COLO829 (cell line): ENCODE measurements at places on chromosomes 1 and 21.

- no peak for DNase-seq
These were observed 21.8 kb downstream of the RXRG start for GRCh38 chr1:165423136-165423535.

DNA sequence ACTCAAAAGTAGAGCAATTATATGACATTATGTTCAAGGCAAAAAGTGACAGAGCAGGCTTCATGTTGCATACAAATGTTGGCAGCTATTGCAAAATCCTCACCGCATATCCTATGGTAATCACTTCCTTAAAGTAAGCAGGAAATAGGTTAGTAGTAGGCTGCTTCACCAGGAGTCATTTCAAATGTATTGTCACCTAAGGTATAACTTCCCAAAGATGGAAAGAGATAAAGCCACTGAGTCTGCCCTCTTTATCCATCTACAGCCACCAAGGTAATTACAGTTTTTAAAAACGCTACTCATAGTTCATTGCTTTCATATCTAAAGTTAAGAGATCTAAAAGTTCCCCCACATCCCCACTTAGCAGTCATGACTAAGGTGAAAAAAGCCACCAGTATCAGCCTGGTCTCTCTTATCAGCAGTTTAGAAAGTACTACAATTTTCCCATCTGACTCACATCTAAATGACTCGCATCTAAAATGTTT is 31.6 kb upstream of the UBE2U start:
- no peak for DNase-seq

GRCh38 chr1:196387766-196388165 is 220.5 kb downstream of the KCNT2 start:
- DNase-seq = no peak

DNA sequence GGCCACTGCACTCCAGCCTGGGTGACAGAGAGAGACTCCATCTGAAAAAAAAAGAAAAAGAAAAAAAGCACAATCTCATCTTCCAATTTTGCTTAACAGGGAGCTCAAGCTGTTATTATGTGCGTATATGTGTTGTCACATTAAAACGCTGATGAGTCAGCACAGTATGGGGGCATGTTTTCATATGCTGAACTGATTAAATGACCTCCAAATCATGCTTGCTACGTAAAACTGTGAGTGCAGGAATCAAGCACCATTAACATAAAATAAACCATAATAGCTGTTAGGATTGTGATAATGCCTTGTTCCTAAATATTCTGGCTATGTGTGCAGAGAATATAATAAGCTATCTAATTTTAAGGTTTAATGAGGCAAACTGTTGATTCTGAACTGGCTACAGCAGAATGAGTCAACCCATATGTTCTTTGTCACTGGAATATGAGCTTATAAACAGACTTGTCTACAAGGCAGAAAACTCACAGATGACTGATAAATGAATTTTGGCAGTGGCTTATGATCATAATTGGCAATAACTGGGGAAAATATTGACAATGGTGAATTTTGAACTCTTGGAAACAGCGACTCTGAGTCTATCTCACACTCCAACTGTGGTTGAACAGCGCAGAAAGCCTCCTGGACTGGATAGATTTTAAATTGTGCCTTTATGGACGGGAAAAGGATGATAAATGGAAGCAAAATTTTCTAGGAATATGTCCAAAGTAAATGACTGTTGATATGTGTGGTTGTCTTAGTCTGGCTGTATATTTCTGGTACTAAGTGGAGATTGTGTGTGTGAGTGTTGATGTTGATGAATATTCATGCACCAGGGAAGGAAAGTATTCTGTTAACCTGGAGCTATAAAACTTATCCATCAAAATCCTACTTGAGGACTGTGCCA is 75.5 kb downstream of the VCAM1 start:
- no peak for DNase-seq

DNA sequence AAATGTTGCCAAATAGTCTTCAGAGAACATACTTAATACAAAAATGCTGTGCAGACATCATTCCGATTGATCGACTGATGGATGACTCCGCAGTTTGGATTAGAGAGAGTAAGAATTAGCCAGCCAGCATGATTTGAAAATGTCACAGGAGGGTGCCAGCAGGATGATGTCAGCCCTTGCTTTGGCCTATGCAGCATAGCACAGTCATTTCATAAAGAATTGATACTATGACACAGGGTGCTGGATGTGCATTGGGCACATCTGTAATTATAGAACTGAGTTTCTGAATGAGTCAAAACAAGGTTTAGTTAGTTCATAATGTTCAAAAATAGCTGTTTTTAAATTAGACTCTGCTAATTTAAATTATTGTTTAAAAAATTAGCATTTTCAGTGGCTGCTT is 21.6 kb upstream of the TRAF5 start:
- no peak for DNase-seq

GRCh38 chr1:73980324-73981040 is 217.5 kb downstream of the LRRIQ3 start:
- DNase-seq = peak; percentile 13

DNA sequence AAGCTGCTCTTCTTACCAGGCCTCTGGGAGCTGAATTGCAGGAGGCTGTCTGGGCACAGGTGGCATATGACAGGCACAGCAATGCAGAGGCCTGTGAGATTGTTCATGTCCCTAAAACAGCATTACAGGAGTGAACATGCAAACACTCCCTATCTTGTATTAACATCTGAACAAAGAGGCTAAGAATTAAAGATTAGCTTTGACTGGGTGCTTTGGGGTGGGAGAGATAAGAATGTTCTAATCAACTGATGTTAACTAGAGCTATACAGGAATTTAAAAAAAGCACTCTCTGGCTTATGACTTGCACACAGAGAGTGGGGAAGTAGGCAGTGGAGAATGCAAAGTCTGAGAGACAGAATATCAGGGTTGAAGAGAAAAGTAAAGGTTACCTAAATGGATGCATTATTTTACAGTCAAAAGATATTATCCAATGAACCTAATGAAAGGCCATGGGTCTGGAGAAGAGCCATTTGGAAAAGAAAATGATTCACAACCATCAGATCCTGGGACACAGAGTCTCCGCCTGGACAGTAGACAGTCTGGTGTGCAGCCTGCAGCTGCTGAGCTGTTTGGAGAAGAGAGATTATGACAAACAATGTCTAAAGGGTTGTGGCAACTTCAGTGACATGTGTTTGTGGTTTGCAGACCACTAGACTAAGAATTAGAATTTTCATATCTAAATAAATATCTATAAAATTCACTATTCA is 20.2 kb downstream of the DPT start:
- peak; percentile 35 for DNase-seq

DNA sequence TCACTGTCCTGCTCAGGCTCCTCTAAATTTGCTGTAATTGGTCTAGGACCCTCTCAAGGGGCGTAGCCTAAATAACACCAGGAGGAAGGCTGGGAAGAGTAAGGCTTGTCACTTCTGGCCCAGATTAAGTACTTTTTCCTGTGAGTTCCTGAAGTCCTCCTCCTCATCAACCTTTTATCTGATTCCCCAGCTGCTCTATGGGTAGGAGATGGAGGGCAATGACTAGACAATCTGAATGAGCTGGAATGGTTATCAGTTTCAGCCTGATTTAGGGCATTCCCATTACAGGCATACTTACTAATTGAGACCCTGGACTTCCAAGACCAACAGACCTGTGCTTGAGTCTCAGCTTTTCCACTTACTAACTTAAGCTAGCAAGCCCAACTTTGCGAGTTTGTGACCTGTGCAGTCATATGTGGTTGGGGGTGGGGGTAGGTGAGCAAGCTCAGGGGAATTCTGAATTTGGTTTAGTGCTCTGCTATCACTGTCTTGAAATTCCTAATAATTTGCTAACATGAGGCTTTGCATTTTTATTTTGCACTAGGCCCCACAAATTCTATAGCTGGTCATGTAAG is 18.0 kb upstream of the FGGY start:
- no peak for DNase-seq

GRCh38 chr1:24759492-24759891 is 14.2 kb downstream of the CLIC4 start:
- DNase-seq = no peak

DNA sequence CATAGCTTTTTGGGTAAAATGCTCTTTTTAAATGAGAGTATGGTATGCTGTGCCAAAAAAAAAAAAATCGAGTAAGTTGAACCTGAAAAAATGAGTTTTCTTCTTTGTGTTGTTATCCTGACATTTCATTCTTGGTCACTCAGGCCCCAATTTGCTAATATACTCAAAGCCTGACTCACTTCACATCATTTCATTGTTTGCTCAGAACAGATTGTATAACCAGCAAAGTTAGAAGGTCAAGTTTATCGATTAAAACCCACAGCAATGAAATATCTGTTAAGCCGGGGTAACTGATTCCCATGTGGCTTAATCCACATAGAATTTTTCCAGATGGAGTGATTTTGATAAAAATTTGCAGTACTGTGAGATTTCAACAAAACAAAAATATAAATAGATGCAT is 363.7 kb downstream of the NEGR1 start:
- no peak for DNase-seq

DNA sequence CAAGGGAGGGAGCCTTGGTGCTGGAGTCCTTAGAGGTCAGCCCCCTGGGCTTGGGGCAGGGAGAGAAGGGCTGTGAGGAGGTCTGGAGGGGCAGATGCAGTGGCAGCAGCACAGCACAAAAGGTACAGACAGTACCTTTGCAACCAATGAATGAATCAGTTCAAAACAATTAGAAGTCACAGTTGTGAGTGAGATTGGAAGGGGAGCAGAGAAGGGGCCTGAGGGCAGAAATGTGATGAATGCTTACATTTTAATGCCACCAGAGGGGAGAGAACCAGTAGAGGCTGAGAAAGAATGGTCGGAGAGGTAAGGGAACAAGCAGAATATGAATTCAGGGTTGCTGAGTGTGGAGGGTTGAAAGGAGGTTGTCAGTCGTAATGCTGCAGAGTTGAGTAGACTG is 24.2 kb downstream of the CAMTA1 start:
- DNase-seq = no peak

DNA sequence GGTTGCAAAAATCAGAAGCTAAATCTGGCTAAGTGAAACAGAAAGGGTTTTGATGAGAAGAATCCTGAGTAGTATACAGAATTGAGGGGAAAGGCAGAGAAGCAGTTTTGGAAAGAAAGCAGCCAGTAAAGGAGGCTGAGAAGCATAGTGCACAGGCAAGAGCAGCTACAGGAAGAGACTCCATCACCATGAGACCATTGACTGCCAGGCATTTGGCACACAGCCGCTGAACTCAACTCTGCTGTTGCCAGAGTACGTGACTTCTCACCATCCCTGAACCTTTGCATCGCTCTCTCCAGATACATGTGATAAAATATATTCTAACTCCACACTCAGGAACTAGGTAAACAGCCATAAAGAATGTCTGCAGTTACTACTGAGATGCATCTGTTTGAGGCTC is 128.3 kb upstream of the C1orf21 start:
- no peak for DNase-seq

DNA sequence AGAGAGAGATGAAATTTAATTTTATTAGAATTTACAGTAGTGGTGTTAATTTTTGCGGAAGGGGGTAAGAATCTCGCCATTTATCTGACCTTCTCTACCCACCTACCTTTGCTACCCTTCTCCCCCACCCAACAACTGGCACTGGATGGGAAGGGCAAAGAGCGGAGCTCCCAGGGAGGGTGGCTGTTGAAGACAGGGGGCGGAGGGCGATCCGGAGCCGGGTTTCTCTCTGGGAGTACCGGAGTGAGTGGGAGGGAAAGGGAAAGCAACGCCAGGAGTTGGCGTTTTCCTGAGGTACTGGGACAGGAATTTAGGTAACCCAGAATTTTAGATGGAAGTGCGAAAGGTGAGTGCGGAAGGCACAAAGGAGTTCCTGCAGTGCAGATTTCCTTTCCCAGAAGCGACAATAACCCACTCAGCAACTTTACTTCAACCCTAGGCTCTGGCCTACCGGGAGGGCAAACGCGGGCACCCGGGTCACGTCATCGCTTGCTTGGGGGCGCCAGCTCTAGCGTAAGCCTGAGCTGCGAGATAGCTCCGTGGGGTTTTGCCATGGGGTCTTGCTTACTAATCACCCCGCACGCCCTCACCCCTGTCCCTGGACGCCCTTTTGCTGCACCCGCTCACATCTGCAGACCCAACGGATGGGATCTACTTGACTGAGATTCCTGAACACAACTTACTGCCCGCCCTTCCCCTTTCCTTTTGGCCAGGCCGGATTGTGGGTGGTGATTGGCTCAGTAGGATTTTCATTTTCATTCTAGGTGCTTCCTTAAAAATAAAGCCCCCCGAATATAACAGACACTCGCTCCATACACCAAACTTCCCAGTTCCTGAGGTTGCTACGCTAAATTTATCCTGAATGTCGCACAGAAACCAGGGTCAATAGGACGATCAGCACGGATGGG is 413.0 kb upstream of the ESRRG start:
- no peak for DNase-seq

DNA sequence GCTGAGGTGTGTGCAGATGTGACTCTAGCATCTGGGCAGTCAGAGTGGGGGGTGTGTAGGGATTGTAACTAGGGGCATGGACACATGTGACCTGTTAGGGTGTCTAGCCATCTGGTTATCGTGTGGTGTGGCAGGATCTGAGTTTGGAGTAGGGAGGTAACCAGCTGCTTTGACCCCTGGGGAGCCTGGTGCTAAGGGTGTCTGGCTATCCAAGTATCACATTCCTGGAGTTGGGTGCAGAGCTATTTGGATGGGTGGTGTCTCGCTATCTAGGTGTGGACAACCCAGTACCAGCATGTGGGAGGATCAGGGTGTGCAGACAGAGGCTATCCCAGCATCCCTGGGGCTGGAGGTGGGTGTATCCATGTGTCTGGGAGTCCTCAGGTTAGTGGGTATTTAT is 4.7 kb downstream of the PTPRU start:
- no peak for DNase-seq

DNA sequence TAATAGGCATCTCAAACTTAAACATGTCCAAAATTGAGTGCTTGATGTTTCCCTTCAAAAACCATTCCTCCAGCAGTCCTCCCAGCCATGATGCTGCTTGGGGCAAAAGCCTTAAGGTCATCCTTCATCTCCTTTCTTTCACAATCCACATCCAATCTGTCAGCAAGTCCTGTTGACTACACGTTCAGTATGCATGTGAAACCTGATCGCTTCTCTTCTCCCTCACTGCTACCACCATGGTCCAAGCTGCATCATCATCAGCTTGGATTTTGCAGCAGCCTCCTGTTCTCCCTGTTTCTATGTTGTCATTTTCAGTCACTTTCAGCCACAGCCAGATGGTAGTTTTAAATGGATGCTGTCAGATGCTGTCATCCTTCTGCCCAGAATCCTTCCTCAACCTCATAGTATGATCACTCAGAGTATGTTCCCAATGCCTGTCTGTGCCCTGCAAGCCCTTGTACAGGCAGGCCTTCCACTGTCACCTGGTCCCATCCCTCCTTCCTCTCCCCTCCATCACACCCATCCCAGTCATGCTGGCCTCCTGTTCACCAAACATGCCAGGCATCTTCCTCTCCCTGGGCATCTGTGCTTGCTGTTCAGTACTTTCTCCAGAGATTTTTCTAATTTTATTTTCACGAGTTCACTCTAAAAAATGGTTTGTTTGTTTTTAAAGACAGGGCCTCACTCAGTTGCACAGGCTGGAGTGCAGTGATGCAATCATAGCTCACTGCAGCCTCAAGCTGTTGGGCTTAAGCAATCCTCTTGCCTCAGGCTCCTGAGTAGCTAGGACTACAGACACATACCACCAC is 66.0 kb downstream of the SYDE2 start:
- no peak for DNase-seq

- no peak for DNase-seq
These were observed 122.9 kb upstream of the IRF2BP2 start for GRCh38 chr1:234732671-234733390.

- DNase-seq = no peak
These were observed 35.2 kb upstream of the KIRREL1 start for GRCh38 chr1:157958263-157958662.

GRCh38 chr1:29648026-29648425 is 411.7 kb downstream of the PTPRU start:
- no peak for DNase-seq

GRCh38 chr1:61043010-61043820 is 39.1 kb upstream of the NFIA start:
- DNase-seq = peak; percentile 63

- DNase-seq = no peak
These were observed 10.7 kb upstream of the IFNAR1 start for GRCh38 chr21:33314111-33314510.
